ENCODE measurements at places on chromosomes 13 and 19.

DNA sequence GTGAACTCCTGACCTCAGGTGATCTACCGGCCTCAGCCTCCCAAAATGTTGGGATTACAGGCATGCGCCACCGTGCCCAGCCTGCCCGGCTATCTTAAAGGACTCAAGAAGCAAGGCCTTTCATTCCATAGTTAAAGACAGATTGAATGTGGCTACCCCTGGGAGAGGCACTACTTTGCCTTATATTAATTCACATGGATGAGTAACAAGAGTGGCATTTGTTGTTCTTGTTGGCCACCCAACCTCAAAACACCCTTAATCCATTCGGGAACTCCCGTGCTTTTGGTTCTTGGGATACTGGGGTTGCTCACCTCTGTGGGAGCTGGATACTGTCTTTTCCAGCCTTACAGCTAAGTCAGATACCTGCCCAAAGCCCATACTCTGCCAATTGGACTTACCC is 34.4 kb upstream of the ABCC4 start:
- DNase-seq = no peak

DNA sequence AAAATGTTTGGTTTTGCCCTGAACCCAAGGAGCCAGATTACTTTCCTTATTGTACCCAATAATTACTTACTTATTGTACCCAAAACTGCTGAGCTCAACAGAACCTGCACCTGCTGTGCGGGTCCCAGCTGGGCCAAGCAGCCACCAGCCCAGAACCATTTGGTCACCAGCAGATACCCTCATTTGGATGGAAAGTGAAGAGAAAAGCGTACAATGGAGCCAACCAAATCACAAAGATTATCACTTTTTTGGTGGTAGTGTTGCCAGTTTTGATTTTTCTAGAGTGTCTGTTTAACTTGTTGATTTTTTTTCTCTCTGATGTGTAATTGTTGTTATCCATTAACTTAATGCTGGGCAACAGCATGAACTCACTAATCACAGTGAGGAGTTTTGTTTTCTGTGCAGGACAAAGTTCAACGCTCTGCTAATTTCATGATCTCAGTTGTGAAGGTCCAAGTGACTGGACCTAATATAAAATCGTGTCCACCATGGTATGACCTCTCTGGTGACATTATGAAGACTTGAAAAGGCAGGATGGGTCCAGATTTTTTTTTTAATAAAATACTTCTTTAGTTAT is 23.8 kb downstream of the SPATA13 start:
- no peak for DNase-seq

- no peak for DNase-seq
Measured at GRCh38 chr19:37583340-37583739, 11.3 kb downstream of the ZNF571 start.

GRCh38 chr13:20973886-20974425 is 71.4 kb upstream of the XPO4 start:
- no peak for DNase-seq

GRCh38 chr19:5059213-5059574 is 90.3 kb downstream of the KDM4B start:
- no peak for DNase-seq

- DNase-seq = no peak
Measured at GRCh38 chr13:46369506-46370277, 17.4 kb downstream of the RUBCNL start.

Measured in activated CD4-positive, alpha-beta T cell treated with anti-CD3 and anti-CD28 coated beads, Interleukin-2, Interleukin-6, amounts not matched to agents 100 ng/mL and 50 ng/mL, durations not matched to agents 16 hours and 8 hours (primary cell).